Right ventricle myocardium superior (tissue), 1 donor: ENCODE measurements at places on chromosomes 5 and 9. TPM values are rescaled to one million over a fixed set of nuclear protein-coding genes. Genes with fewer than 3 reads are reported as not detected.

The PRLR gene
- 0.86 TPM for total RNA-seq

The MFAP3 gene
- 27.2 TPM for total RNA-seq

The TIMD4 gene
- total RNA-seq, result not detected

The SPINK7 gene
- not detected for total RNA-seq

The RASGEF1C gene
- 0.59 TPM for total RNA-seq

The NSG2 gene
- total RNA-seq, result 0.11 TPM

The FAM174A gene
- 14.4 TPM for total RNA-seq

The GCNT1 gene
- 3.0 TPM for total RNA-seq

The PRELID2 gene
- total RNA-seq, result 41.2 TPM

The MLANA gene
- total RNA-seq, result not detected

The IFNB1 gene
- not detected for total RNA-seq

The MPDZ gene
- total RNA-seq, result 64.3 TPM

The UNC5A gene
- 0.05 TPM for total RNA-seq

The MYMK gene
- not detected for total RNA-seq

DNA sequence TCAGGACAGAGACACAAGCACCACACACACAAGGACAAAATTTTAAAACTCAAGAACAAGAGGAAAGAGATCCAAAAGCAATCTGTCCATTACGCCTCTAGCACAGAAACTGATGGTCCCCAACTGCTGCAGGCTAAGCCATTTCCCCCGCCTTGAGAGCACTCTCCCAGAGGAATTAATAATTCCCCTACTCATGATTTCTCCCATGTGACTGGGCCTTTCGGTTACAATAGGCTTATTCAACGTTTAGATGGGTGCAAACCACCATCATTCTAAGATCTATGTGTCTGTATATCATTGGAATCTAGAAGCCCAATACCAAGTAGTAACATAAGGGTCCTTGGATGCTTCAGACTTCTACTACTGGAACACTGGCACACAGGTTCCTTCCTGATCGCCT is 18.8 kb downstream of the BRD8 start:
- no peak for DNase-seq

DNA sequence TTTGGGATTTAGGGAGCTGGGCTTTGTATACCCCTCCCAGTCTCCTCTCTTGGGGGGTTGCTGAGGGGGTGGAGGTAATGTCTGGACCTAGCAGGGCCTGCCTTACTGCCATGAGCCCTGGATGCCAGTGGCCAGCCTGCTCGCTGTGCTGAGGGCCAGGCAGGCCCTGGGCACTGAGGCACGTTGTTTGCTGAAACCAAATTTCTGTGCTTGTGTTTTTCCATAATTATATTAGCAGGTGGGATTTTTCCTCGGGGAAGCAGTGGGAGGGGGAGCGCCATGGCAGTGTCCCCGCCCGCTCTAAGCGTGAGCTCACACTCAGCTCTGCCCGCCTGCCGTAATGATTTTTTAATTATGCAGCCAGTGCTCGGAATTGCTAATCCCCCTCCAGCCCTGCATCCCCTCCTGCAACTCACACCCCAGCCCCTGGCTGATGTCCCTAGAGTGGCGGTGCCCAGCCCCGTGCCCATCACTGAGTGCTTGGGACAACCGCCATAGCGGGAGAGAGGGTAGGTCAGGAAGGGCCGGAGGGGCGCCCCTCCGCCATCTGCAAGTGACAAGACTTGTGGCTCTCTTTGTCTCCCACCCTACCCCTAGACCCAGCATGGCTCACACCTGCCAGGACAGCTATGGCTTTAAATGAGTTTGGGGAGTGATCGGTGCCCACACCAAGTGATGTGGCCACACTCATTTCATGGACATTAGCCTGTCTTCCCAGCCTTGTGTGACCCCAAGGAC is 20.9 kb downstream of the CXXC5 start:
- no peak for DNase-seq

- DNase-seq, result no peak
Observed at GRCh38 chr9:10168241-10168640, 444.6 kb downstream of the PTPRD start.

DNA sequence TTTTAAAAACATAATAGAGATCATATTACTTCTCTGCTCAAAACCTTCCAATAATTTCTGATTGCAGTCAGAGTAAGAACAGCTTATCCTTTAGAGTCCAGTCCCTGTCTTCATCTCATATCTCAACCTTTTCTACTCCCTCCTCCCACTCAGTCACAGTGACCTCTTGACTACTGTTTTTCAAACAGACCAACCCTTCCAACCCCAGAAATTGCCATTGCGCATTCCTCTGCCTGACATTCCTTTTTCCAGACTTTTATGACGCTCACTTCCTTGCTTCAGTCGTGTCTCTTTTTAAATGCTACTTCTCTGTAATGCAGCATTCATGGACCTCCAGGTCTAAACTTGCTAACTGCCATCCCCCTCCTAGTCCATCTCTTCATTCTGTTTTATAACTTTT is 800.5 kb downstream of the BRINP1 start:
- DNase-seq, result no peak

GRCh38 chr9:97321691-97322090 is 14.2 kb downstream of the CCDC180 start:
- DNase-seq, result no peak

- no peak for DNase-seq
Observed at GRCh38 chr5:127572930-127573329, 55.5 kb downstream of the PRRC1 start.

GRCh38 chr5:126009566-126009965 is 413.6 kb upstream of the GRAMD2B start:
- DNase-seq, result no peak

DNA sequence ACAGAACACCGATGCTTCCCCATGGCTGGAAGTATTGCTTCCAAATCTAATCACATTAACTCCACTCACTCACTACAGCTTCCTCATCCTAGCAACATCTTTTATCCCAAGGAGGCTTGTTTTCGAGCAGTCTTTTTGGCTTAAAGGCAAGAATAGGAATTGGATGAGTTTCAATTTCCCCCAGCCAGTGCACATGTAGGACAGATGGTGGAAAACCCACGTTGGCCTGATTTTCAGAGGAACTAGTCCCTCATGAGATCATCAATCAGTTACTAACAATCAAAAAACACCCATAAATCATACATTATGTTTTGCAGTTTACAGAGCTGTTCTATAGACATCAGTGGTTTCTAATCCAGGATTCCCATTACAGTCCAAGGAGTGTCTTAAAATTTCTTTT is 48.5 kb upstream of the AGXT2 start:
- DNase-seq, result no peak

DNA sequence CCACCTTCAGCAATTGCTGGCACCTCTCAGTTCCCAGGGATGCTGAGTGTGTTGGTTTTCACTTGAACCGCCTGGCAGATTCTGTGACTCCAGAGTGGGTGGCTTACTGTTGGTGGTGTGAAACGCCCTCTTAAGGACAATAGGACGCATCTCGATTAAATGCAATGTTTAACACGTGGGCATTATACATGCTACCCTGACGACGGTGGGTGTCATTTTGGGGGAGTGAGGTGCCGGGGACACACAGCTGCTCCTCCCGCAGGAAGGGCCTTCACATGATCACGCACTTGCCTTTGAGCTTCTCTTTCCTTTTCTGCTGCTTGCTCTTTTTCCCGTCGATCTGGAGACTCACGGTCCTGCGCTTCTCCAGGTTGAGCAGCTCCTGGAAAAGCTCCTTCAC is 29.7 kb downstream of the DIRAS2 start:
- no peak for DNase-seq

- DNase-seq, result no peak
Observed at GRCh38 chr5:75509956-75510355, 1.5 kb downstream of the CERT1 start.

DNA sequence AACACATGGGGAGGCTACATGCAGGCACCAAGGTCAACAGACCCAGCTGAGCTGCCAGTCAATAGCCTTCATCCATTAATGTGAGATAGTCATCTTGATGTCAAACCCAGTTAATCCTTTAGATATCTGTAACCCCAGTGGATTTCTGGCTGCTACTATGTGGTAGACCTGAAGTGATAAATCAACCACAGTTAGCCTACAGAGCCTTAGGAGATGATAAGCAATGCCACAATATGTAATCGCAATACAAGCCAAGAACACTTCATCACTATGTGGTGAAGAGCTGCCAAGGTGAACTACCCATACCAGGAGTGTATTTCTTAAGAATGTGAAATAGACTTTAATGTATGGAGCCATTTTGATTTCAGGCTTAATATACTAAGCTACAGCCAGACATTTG is 1175.5 kb downstream of the DTWD2 start:
- no peak for DNase-seq

- DNase-seq, result no peak
Observed at GRCh38 chr5:73826301-73827105, 200.5 kb downstream of the ARHGEF28 start.

DNA sequence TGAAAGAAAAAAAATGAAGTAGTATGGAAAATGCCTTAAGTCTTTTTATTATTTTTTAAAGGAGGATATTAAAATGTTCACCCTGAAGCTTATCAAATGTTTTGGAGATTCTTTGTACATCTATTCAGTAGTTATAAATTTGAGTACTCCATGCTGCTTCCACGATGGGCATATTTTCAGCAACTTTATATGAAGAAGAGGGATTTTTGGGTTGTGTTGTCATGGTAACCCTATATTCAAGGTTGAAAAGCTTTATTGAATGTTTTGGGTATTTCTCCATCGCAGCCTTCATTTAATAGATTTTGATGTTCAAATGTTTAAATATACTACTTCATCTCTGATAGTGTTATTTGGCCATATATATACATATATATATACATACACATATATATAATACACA is 557.5 kb downstream of the CAAP1 start:
- DNase-seq, result no peak

- no peak for DNase-seq
Observed at GRCh38 chr5:138716456-138716924, 36.7 kb upstream of the CTNNA1 start.

DNA sequence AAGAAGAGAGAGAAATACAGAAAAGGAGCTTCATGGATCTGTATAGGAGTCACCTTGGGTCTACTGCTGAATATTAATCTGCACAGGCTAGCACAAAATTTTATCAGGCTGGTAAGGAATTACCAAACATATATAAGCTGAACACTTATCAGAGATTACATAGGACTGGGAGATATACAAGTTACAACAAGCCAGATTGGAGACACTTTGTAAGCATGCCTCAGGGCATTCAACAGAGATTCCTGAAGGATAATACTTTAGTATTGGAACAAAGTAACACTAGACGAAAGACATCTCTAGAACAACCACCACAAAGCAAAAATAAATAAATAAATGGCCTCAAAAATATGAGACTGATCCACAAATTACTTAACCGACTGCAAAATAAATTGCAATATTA is 197.8 kb downstream of the ANXA1 start:
- no peak for DNase-seq

DNA sequence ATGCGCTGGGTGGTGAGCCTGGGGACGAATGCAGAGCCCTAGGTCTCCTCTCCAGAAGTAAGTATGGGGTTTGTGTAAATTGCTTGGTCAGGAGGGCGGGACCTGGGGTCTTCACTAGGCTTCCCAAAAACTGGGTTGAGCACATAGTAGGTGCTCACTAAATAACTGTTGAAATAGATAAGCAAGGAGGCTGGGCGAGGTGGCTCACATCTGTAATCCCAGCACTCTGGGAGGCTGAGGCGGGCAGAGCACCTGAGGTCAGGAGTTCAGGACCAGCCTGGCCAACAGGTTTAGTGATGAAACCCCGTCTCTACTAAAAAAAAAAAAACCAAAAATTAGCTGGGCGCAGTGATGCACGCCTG is 163.9 kb upstream of the IER5L start:
- no peak for DNase-seq

DNA sequence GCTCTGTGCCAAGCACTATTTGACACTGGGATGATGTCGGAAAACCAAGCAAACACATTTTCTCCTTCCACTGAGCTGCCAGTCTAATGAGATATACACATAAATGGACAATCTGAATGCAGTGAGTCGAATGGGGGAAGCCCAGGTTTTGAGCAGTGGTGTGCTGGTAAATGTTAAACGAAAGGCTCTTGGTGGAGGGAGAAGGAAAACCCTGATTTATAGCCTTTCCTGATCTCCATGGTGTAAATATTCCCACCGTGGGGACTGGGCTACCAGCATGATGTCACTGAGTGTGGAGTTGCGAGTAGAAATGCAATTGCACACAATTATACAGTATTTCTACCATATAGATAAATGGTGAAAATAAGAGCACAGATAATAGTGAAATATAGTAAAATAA is 5.0 kb upstream of the GSN start:
- DNase-seq, result no peak

GRCh38 chr5:56191656-56192055 is 41.5 kb downstream of the ANKRD55 start:
- no peak for DNase-seq
